ENCODE measurements at places on chromosomes 5 and 9.

- DNase-seq, result no peak
Measured at GRCh38 chr5:94240993-94241651, 377.3 kb downstream of the KIAA0825 start.

DNA sequence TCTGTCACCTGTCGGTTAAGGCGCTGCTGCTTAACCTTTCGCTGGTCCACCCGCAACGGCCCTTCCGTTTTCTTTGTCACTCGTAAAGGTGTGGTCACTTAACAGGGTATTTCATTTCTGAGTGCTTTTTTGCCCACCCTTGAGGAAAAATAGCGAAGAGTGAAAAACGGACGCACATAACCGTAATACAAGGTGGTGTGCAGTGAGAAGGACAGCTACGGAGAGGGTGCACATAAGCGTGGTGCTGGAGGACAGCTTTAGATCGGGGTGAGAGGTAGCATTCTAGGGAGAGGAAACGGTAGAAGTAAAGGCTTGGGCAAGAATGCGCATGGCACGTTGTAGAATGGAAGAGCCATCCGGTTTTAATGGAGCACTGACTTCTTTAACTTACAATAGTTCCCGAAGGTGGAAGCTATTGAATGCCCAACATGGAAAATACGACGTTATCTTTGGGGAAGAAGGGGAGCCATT lies 761 bp downstream of the CCT5 start:
- no peak for DNase-seq

DNA sequence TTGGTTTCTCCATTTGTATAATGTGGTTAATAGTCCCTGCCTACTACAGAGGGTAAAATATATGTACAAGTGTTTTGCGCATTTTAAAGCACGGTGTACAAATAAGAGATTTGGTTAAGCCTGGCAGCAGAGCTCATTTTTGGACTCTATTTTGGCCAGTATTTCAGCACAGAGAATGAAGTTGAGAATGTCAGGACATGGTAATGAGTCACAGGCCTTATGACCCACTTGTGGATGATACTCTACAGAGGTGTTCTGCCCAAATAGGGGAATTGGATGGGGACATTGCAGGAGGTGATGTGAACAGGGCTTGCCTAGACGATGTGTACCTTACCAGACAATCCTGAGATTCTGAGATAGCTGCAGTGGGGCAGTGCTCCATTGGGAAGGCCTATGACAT lies 50.6 kb downstream of the MELK start:
- no peak for DNase-seq

DNA sequence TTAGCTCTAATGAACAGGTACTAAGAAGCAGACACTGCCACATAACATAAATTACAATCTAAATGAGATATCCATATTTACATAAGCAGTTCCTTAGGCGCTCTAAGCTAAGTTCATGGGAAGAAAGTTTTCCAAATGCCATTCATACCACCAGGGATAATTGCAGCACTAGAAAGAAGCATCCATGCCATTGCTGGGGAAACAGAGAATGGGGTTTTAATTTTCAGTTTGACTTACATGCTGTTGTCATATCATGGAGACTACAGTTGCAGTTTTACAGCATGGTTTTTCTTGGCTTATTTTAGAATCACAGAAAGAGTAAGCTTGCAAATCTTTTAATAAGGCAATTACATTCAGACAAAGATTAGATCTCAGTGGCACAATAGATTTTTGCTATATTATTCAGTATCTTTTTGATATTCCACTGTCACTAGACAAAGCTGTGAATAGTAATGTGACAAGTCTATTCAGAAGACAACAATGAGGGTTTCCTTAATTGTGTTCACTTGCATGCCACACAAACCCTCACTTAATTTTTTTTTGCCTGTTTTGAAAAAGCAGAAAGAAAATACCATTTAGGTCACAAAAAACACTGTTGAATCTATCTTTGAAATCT lies 108.4 kb upstream of the ELAVL2 start:
- DNase-seq, result no peak

DNA sequence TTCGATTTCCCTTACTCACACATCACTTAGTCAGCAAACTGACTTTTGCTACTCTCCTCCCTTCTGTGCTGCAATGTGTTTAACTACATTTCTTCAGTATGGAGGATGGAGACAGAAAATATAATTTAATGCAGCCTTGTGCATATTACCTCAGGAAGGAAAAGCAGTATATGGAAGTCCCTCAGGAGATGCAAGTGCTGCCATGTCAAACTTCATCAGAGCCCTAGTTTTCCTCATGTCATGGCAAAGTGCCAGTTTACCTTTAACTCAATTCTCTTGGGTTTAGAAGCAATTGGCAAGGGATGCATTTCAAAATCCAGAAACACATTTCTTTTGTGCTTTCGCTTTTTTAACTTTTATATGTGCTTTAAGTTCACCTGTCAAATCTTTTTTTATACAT lies 365.4 kb downstream of the ISL1 start:
- DNase-seq, result no peak

- no peak for DNase-seq
Measured at GRCh38 chr5:157518963-157519362, 56.6 kb downstream of the ADAM19 start.

- no peak for DNase-seq
Measured at GRCh38 chr9:70580606-70581195, 166.2 kb upstream of the KLF9 start.

GRCh38 chr5:132417010-132417439 lies 47.5 kb downstream of the SLC22A5 start:
- DNase-seq, result peak; percentile 41

DNA sequence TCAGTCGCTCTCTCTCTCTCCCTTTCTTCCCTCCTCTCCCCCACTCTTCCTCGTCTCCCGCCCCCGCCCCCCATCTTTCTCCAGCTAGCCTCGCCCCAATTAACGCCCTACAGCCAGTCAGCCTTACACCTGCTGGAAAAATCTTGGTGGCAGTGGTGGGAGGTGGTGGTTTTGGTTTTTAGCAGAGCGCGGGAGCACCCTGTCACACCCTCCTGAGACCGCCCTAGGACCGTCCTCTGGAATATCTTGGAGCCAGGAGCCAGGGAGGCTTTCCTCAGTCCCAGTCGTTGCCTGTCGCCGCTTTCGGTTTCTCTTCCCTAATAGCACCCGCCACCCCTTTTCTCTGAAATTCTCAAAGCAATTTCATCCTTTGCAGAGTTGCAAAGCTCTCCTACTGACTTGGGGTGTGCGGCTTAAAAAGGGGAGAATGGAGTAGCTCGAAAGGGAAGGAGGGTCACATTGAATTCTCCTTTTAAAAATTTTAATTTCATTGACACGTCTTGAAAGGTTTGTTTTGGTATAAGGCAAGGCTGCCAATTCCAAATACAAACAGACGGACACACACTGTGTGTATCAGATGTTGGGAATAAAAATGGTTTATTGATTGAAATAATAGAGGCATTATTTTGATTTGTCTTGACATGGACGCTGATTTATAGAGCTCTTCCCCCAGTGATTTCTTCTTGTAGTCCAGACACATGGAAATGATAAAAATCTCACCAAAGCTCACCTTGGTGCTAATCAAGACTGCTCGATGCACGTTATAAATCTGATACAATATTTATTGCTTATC lies 301.3 kb downstream of the PARP8 start:
- no peak for DNase-seq

- no peak for DNase-seq
Measured at GRCh38 chr9:73118286-73118685, 33.4 kb upstream of the ANXA1 start.

DNA sequence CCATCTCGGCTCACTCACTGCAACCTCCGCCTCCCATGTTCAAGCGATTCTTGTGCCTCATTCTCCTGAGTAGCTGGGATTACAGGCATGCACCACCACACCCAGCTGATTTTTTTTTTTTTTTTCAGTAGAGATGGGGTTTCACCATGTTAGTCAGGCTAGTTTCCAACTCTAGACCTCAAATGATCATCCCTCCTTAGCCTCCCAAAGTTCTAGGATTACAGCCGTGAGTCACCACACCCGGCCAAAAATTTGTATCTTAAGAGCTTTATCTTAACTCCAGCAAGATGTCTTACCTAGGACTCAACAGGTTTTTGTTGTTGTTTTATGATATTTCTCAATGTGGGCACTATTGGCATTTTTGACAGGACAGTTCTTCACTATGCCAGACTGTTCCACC lies 27.9 kb downstream of the LYRM7 start:
- no peak for DNase-seq

DNA sequence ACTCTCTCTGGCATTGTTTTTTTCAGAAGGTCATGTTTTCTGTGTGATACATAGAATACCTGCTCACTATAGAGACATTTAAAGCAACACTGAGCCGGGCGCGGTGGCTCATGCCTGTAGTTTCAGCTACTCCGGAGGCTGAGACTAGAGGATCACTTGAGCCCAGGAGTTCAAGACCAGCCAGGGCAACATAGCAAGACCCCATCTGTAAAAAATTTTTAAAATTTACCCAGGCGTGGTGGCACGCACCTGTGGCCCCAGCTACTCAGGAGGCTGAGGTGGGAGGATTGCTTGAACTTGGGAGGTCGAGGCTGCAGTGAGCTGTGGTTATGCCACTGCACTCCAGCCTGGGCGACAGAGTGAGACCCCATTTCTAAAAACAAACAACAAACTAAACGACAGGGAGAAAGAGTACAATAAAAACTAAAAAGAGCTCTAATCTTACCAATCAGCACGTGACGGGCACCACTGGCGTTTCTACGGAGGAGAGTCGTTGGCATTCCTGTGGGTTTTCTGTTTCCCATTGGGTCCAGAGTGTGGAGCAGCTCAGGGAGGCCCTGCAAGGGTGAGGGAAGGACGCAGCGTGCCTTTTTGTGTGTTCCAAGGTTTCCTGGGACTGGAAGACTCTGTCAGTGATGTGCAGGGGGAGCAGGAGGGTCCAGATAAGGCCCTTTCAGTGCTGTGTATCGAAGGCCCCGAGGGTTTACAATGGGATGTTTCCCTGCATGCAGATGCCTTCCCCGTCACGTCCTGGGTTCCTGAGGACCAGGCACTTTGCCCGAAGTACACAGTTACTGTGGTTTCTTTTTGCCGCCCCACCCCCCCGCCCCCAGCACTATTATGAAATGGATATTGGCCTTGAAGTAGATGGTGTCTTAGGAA lies 7.2 kb upstream of the RNU6ATAC start:
- DNase-seq, result no peak
